ENCODE measurements at places on chromosomes 2 and 18. TPM values are rescaled to one million over a fixed set of nuclear protein-coding genes. Genes with fewer than 3 reads are reported as not detected.
A peak's percentile ranks its signal among the peaks of the same experiment; 100 is the strongest.

SRD5A2 gene
- not detected for polyA plus RNA-seq

GRCh38 chr2:127076924-127077323 lies 30.0 kb downstream of the BIN1 start:
- DNase-seq, result no peak

DNA sequence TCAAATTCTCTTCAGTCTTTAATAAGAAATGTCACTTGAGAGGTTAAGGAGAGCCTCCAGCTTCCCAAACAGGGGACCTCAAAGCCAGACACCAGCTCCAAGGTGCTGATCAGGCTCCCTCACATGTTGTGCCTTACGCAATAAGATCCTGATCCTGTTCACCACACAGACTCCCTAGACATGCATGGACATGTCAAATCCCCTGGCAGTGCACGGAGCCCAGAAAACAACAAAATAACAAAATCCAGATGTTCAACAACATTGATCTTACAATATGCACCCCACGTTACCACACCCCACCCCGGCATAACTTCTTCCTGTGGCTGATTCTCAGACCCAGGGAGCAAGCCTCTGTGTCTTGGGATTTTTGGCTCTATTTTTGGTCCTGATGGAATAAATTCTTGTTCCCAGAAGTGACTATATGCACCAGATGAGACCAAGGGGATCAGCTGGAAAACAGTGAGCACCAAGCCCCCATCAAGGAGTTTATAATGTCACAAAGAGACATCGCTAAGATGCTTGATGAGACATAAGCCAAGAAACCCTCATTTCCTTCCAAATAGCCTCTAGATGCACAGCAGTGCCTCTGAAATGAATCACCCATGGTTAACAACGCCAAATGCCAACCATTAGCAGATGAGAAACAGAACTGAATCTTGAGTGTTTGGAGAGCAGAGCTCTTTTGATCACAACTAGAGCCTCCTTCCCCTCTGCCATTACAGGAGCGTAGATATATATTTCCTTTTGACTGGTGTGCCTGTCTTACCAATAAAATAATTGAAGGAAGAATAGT lies 198.2 kb downstream of the PRKCE start:
- DNase-seq, result peak; percentile 77

DNA sequence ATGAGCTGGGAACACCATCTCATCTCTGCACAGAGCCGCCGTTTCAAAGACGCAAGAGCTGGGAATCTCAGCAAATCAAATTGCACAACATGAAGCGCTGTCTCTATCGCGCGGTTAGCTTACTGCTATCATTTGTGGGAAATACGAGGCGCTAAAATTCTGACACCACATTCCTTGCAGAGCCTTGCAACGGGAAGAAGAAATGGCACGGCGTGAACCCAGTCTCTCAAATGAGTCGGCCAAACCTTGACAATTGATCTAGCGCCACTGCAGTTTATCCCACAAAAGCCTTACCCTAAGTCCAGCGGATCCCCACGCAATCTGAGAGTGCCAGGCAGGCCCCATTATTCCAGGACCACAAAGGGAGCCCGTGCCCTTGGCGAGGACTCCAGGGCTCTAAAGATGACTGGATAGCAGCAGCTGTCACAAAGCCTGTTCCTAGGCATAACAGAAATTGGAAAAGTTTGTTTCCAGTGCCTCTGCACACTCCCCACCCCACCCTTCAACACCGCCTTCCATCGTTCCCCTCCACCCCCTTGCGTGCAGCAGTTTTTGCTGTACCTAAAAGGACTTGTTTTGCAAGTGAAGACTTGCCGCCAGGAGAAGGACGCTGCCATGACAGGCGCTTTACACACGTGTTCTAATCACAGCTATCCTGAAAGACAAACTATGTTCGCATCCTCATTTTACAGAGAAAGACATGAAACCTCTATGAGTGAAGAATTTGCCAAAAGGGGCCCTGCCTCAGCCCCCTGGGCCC lies 252.4 kb downstream of the EIPR1 start:
- no peak for DNase-seq

DNA sequence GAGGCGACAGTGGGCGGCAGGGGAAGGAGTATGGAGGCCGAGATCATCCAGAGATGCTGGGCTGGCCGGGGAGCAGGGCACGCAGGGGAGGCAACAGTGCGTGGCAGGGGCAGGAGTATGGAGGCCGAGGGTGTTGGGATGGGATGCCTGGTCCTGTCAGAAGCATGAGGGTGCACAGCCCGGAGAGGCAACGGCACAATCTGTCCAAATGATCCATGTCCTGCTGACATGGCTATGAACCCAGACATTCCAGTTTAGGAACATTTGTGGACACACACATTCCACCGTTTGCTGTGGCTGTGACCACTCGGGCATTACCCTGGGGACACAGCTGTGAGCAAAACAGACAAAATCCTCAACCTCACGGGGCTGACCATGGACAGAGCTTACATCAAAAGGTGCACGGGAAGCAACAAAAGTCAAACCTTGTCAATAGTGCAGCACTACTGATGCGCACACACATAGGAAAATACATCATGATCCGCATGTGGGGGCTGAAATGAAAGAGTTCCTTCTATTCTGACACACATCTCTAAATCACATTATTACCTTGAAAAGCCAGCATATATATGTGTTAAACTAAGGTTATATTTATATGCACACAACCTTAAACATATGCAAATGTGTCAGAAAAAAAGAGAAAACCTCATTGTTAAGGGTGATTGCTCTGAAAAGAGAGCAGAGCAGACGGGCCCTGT lies 144.0 kb upstream of the GPC1 start:
- no peak for DNase-seq

DNA sequence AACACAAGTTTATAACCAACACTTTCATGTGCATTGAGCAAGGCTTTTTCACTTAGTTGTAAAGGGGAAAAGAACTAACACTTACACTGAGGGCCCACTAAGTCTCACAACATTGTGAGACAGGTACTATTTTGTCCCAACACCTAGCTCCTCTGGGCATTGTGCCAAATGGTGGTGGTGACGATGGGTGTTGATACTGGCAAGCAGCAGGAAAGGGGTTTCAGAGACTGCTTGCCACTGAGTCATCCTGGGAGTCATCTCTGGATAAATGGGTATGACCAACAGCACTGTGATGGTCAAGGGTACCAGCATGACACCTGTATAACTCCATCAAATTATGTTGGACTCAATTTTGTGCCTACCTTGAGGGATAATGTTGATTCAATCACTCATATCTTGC lies 138.8 kb upstream of the ITGA6 start:
- DNase-seq, result peak; percentile 94

LPIN1 gene
- 58.5 TPM for polyA plus RNA-seq

PSMG2 gene
- 44.0 TPM for polyA plus RNA-seq

- DNase-seq, result no peak
Measured at GRCh38 chr2:3604991-3605961, 10.4 kb downstream of the COLEC11 start.

AQP12B gene
- not detected for polyA plus RNA-seq

HOXD4 gene
- polyA plus RNA-seq, result not detected

DNA sequence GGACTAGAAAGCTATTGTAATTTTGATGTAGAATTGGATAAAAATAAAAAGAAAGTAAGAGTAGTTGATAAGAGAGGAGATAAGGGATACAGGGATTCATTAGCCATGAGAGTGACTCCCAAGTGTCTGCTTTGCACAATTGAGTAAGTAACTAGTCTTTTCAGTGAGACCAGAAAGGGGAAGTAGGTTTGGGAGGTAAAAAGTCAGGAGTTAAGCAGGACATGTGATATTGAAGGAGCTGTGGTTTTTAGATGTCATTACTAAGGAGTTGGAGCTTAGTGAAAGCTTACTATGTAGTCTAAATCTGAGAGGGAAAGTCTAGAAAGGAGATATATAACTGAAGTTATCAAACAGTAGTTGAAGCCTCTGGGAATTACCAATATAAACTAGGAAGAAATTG lies 93.4 kb downstream of the SLC5A7 start:
- DNase-seq, result no peak

Data from mammary epithelial cell (primary cell).